ENCODE measurements at places on chromosomes 12 and 14.

GRCh38 chr14:72904840-72905561 lies 11.1 kb upstream of the DPF3 start:
- peak; percentile 65 for DNase-seq

DNA sequence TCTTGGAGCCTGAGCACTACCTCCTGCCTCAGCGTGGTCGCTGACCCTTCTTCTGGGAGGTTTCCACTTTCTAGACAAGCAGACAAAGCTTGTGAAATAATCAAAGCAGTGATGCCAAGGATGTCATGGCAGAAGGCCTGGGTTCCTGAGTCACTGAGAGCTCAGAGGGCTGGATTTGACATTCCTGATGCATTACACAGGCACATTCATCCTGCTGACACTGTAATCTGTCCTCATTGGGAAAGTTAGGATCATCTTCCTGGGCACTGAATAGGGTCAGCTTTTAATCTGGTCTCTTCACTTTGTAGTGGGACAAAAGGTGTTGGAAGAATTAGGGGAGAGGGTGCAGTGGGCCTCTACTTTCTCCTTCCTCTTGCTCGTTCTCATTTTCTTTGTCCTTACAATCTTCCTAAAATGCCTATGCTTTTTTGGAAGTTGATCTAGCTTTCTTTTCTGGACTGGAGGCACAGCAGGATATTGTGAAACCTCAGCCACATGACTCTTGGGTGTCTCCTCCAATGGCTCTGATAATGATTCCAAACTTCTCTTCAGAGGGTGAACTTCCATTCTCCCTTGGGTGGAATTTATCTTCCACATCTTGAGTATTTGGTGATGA lies 29.6 kb downstream of the EEA1 start:
- peak; percentile 87 for DNase-seq

DNA sequence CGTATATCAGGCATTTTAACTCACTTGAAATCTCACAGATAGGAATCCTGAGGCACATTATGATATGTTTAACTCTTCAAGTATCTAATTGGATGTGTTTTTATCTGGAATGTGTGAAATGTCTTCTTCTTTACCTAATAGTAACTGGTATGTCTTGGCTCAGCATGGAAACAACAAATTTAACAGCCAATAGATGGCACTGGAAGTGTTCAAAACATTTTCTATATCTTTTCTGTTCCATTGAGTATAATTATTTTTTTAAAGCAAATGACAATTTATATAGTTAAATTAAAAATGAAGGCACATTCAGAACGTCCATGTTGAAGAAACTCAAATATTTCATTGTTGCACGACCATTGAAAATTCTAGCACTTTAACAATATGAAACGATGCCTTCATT lies 164.6 kb upstream of the SLC16A7 start:
- no peak for DNase-seq

- DNase-seq, result no peak
These were observed 67.3 kb upstream of the GALNT9 start for GRCh38 chr12:132396657-132397056.

DNA sequence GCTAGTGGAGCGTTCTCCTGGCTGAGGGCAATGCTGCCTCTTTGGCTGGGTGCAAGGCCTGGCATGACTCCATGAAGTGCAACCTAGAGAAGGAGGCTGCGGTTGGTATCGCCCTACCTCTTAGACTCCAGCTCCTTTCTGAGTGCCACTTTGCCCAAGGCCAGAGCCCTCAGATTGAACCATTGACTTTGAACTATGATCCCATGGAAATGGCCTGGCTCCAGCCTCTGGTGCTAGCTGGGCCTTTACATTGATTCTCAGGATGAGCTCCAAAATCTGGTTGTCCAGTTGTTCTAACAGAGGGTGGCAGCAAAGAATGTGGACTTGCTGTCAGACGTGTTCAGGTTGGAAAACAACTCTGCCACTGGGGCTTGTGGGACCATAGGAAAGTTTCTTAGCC lies 16.1 kb upstream of the SMOC1 start:
- no peak for DNase-seq

- no peak for DNase-seq
These were observed 2.2 kb downstream of the GABARAPL1 start for GRCh38 chr12:10214895-10215267.

DNA sequence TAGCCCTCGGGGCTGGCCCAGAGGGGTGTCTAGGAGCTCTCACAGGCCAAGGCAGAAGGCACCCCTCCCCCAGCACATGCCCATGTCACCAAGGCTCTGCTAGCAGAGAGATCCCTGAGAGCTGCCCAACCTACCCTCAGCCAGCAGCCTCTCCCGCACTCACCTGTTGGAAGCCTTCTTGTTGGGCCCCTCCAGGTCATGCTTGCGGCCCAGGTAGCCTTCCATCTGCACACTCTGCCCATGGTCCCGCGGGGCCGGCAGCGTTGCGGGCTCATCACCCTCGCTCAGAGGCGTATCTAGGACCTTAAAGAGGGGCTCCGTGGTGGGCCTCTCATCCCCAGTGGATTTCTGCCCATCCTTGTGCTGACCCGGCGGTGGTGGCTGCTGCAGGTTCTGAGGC lies 49.1 kb downstream of the PLEKHG3 start:
- no peak for DNase-seq
